ENCODE measurements at places on chromosomes 2 and 18.

DNA sequence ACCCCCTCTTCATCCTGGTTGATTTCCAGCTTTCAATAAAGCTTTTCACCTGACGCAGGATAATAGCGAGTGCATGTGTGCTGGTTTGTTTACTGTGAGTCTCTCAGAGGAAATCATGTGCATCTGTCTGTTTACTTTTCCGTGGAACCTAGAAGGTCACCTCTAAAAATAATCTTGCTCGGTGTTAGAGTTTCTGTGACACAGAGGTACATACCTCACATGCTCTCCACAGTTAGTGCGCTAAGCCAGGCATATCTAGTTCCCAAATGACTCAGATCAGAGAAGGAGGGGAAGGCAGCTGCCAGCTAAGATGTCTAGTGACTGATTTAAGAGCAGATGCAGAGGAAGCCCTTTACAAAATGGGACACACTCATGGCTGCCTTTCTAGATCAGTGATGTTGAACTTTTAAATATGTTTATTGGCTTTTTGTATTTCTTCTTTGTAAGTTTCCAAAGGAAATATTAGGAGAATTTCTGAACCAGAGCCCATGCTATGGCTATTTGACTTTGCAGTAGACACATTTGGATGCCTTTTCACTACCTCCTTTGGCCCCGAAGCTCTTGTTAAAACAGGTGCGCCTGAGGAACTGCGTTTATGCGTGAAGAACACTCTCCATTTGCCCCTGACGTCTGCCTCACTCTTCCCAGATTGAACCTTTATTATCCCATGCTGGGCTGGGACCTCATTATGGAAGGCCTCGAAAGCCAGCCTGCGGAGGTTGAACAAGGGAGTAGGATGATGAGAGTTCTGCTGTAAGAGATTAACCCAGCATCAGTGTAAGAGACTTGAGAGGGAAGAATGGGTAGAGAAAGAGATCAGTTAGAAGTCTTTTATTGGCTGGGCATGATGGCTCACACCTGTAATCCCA, 145.6 kb downstream of the FAM161A start:
- no peak for DNase-seq

DNA sequence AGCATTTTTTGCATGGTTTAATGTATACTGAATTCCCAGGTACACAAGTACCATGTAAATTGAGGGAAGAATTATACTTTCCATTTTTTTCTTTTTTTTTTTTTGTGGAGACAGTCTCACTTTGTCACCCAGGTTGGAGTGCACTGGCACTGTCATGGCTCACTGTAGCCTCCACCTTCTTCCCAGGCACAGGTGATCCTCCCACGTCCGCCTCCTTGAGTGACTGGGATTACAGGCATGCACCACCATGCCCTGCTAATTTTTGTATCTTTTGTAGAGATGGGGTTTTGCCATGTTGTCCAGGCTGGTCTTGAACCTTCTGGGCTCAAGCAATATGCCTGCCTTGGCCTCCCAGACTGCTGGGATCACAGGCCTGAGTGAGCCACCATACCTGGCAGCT, 3.8 kb downstream of the HSPE1 start:
- no peak for DNase-seq

GRCh38 chr2:158734442-158734841, 60.7 kb upstream of the DAPL1 start:
- no peak for DNase-seq

DNA sequence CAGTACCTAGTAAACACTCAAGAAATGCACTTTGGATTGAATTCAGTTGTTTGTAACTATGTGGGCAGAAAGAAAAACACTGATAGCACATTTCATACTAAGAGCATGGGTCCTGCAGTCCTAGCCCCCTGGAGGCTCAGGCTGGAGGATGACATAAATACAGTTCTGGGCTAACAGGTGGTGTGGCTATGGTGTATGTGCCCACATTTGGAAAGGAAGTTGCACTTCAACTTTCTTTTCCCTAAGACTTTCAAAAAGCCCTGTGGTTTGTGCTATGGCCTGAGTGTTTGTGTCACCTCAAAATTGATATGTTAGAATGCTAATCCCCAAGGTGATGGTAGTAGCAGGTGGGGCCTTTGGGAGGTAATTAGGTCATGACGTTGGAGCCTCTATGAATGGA, 218.2 kb downstream of the CDCA7 start:
- DNase-seq, result no peak

GRCh38 chr2:6749962-6750361, 115.7 kb downstream of the CMPK2 start:
- DNase-seq, result no peak

DNA sequence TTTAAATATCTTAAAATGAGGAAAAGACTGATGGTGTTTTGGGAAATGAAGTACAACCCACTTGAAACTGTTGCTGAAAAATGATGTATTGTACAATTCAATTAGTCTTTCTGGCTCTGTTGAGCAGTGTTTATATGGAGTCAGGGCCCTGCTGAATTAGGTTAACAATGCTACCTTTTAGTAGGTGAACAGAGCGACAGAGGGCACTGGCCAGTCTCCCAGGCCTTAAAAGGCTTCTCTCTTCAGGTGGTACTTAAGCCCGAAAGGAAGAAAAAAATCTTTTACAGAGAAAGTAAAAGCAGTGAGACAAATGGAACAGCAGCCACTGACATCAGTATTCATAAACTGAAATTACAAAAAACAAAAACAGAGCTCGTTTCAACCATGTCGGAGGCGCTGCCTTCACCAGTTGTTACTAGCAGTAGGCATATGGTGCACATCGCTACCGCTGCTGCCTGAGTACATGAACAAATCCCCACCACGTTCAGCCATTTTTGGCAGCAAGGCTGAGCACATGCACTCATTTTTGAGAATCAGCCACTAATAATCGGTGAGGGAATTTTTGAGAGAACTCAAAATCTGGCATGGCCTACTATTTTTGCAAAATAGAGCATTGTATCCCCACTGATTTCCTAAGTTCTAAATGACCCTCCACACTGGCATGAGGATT, 91.8 kb downstream of the PLEKHM3 start:
- DNase-seq, result no peak

DNA sequence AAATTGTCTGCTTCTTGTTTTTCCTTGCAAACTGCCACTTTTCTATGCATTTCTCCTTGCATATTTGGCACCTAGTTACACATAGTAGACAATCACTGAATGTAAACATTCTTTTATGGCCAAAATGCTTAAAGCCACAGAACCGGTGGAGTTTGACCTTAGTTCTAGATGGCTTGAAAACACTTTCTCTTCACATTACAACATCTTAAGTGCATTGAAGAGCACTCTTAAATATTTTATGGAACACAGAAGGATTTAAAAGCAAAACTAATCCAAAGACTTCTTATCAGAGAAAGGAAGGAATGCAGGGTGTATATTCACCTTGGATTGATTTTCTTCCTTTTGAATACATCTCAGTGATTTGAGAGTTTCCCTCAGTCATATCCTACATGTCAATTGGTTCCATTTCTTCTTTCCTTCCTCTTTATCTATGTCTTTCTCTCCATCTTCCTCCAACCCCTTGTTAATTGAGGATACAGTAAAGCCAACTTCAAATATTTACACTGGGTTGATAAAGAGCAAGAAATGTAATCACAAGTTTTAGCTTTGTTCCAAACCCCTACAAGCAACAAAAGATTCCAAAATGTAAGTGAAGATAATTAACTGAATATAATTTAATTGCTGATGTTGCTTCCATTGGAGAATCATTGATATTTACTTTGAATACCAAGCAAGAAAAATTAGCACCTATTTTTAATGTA, 548.0 kb downstream of the CNTNAP5 start:
- no peak for DNase-seq

DNA sequence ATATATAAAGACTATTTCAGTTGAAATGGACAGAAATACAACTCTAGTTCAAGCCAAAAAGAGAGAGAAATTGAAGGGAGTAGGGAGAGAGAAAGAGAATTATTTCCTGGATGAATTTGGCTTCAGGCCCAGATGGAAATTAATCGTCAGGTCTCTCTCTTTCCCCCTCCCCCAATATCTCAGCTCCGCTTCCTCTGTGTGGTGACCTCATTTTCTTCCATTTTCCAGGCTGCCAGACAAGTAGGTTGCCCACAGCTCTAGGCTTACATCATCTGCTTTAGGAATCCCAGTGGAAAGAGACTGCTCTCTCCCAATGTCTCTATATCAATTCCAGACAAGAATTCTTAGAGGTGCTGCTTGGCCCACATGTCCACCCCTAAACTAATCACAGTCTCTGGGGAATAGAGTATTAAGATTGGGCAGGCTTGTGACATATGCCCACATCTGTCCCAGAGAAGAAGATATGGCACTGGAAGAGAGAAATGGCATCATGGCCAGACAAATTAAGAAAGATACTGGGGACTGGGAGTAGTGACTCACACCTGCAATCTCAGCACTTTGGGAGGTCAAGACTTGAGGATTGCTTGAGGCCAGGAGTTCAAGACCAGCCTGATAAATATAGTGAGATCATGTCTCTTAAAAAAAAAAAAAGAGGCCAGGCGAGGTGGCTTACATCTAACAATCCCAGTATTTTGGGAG, 37.2 kb upstream of the CFAP36 start:
- no peak for DNase-seq

GRCh38 chr2:186771395-186771794, 77.5 kb downstream of the FAM171B start:
- no peak for DNase-seq

- DNase-seq, result no peak
Measured at GRCh38 chr2:8501061-8501720, 180.7 kb upstream of the ID2 start.

DNA sequence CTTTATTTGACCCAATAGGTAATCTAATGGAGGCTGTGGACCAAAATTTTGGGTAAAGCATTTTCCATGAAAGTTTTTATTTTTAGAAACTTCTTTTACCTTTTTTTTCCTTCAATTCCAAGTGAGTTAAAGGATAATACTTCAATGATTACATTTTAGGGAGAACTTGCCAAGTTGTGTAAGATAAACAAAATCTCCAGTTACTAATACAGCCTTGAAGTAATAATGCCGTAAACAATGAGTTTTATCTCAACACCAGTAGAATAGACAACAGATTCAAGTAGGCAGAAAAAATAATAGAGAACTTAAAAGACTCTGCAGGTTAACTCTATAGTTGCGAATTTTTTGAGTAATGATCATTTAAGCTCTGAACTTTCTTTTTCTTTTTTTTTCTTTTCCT, 807.4 kb downstream of the CNTNAP5 start:
- no peak for DNase-seq

GRCh38 chr2:203097735-203098134, 83.1 kb downstream of the NBEAL1 start:
- DNase-seq, result no peak

DNA sequence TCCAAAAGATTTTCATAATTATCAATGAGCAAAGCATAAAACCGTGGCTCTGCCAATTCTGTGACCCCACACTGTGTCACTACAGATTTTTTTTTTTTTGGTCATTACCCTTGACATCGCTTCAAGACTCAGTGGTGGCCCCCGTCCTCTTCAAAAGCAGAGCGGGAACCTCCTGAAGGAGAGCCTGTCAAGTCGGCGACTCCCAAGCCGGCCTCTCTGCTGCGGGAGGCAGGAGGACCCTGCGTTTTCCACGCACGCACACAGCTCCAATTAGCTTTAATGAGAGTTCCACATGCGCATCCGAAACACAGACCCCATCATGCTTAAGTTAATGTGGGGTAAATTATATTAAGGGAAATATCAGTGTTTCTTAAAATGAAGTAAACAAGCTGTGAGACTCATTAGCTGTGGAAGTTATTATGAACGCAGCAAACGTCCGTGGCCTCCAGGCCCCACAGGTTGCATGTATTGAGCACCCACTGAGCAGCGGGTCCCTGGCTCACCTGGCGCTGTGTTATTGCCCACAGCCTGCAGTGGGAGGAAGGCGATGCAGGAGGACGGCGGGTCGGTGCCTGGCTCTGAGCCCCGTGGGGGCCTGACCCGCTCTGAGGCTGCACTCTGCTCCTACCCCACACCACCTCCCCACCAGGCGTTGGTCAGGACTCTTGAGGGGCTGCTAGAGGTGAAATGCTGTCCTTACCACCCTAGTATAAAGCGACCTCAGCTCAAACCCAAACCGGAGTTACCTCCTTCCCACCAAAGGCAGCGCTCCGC, 181.0 kb upstream of the SALL3 start:
- no peak for DNase-seq

DNA sequence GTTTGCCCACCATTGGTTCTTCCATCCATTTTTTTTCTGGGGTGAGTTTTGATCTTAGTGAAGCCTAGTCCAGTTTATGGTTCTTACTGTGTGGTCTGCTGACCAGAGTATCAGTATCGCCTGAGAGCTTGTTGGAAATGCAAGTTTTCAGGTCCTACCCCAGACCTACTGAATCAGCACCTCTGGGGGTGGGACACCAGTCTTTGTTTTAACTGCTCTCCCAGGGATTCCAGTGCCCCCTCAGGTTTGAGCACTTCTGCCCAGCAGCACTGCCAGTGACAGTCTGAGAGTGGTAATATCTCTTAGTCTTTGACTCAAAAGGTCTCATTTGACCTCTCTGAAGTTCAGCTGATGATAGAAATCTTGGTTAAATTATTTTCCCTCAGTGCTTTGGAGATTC, 269.3 kb downstream of the ALPK2 start:
- DNase-seq, result no peak

DNA sequence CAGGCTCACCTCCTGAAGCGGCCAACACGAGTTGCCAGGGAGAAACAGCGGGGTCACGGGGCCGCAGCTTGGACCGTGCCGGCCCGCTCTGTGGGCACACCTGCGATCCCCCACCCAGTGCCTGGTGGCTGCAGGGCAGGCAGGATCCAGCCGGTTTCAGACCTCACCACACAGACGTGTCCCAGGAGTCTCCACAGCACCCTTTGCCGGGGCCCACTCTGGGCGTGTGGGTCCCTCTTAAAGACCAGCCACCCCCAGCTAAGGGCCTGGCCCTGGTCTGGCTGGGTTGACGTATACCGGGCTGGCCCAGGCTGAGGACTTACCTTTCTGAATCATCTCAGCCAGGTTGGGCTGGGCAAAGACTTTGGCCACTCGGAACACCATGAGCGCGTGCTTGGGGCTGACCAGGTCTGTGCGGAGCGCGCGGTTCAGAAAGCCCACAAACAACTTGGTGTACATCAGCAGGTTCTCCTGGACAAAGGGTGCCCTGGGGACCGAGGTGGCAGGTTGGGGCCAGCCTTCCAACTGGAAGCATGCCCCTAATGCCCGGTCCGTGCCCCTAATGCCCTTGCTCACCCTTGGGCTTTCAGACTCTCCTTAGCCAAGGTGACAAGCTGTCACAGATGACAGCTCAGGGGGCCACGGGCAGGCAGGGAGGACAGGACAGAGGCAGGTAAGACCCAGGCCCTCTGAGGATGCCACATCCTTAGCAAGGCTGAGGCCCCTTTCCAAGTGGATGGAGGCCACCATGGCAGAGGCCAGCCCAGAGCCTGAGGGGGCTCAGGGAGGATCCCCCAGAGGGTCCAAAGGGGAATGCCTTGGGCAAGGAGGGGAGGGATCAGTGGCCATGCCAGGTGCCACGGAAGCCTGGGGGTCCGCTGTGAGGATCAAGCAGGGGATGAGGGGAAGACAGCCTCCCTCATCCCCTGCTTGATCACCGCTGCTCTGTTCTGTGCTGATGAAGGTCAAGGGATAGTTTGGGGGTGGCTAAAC, 10.2 kb upstream of the CCDC74B start:
- DNase-seq, result no peak

GRCh38 chr2:203685789-203686420, 20.5 kb upstream of the CD28 start:
- DNase-seq, result no peak

- no peak for DNase-seq
Measured at GRCh38 chr2:23843051-23843976, 83.6 kb downstream of the ATAD2B start.

GRCh38 chr2:9220201-9220600, 13.6 kb downstream of the ASAP2 start:
- no peak for DNase-seq

GRCh38 chr2:39519886-39520285, 82.8 kb upstream of the MAP4K3 start:
- no peak for DNase-seq
